ENCODE measurements at places on chromosomes 11 and 22.
A peak's percentile ranks its signal among the peaks of the same experiment; 100 is the strongest.

GRCh38 chr11:121391914-121392313 is 60.2 kb upstream of the SORL1 start:
- peak; percentile 60 for DNase-seq

DNA sequence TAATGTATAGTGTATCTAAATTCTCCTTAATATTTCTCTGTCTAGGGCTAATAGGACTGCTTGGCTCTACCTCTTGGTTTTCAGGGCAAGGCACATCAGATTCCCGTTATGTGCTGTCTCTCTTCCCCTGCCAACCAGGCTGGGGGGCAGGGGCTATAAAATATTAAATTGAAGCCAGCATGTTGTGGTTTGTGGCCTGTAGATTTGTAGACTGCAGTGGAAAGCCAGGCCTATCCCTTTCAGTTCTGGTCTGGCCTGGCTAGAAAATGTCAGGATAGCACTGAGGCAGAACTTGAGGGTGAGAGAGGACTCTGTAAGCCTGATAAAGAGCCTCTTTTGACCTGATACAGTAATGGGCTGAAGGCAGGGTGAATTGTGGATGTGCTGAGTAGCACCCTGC is 14.4 kb upstream of the GRK2 start:
- DNase-seq = no peak

DNA sequence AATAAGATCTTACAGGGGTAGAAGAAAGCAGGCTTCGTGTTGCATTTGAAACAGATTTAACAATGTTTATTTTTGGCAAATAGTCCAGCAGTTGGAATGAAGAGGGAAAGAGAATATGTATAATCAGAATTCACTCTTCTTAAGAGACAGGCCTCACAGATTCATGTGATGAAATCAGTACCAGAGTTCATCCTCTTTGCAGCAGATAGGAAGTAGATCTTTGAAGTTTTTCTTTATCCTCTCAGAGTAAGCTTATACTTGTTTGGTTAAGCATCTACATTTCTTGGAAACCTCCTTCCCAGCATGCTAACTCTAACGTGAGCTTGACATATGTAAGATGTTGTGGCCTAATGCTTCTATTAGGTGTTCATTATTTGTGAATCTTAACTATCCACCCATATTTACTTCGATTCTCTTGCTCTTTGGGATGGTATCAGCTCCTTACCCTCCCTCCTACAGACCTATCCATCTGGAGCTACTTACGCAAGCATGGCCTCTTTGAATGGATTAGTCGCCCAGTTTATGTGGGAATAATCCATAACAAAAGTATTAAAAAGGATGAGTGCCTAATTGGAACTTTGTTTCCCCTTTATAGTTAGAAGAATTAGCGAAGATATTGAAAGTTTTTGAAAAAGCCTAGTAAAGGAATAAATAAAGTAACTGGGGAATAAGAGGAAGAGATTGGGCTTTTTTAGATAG is 80.1 kb downstream of the PRMT3 start:
- DNase-seq = no peak

- DNase-seq = no peak
Measured at GRCh38 chr11:4092026-4092425, 2.6 kb upstream of the RRM1 start.

- no peak for DNase-seq
Measured at GRCh38 chr11:87974797-87975196, 200.4 kb downstream of the RAB38 start.

DNA sequence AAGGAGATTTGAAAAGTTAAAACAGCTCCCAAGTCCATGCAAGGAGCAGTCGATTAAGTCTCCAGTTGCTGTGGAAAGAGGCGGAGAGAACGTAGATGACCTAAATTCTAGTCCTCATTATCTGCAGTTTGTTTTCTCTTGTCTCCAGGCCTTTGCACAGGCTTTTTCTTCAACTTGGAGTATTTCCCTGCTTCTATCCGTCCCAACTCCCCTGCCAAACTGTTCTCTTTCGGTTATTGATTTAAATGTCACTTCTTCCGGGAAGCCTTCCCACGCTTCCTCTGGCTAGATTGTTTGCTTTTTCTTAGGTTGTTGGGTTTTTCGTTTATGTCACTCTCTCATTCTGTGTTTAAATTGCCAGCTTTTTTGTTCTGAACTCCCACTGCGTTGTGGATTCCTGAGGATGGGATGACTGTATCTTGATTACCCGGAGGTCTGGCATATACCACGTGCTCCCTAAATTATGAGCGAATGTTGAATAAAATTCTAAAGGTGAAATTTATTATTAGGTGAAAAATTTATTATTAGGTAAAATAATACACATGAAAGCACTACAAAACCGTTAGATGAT is 463 bp downstream of the TMEM126B start:
- DNase-seq = no peak

DNA sequence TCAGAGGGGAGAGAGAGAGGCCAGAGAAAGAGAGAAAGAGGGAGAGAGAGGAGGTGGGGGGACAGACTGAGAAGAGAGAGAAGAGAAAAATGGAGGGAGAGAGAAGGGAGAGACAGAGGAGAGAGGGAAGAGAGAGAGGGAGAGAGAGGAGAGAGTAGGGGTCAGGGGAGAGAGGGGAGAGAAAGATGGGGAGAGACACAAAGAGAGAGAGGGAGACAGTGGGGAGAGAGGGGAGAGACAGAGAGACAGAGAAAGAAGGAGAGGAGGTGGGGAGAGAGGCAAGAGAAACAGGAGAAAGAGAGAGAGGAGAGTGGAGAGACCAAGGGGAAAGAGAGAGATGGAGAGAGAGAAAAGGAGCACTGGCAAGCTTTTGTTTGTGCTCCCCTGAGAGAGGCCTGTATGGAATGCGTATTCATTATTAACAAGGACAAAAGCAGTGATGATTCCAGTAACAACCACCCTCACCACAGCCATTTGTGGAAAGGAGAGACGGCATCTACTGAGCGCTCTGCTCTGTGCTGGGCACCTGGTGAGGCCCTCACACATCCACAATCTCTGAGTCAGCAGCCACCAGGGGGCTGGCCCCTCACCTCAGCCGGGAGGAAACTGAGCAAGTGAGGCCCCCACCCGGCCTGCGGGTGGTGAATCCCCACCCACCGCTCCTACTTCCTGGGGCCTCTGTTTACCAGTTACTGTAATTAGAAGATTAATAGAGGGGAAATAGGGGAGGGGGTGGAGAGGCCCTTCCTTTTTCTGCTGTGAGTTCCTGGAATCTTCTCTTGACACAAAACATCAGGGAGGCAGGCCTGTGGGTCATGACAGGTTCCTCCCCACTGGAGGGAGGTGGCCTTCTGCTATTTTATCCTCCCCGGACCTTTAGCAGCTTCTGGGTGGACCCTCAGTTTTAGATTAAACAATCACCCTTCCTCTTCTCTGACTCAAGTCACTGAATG is 14.6 kb upstream of the MIAT start:
- no peak for DNase-seq

GRCh38 chr11:83192606-83193245 is 786 bp upstream of the ANKRD42 start:
- DNase-seq = no peak

DNA sequence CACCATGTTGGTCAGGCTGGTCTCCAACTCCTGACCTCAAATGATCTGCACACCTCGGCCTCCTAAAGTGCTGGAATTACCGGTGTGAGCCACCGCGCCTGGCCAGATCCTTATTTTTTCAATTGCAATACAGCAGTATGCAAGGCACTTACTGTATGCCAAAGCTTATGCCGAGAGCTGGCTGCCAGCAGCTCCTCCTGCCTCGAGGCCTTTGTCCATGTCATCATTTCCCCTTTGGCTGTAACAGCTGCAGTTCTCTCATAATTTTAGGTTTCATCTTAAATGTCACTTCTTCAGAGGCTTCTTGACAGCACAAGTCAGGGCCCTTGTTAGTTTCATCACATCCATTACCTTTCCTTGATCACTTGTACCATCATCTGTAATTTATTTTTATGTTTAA is 1.5 kb upstream of the SREBF2 start:
- no peak for DNase-seq

DNA sequence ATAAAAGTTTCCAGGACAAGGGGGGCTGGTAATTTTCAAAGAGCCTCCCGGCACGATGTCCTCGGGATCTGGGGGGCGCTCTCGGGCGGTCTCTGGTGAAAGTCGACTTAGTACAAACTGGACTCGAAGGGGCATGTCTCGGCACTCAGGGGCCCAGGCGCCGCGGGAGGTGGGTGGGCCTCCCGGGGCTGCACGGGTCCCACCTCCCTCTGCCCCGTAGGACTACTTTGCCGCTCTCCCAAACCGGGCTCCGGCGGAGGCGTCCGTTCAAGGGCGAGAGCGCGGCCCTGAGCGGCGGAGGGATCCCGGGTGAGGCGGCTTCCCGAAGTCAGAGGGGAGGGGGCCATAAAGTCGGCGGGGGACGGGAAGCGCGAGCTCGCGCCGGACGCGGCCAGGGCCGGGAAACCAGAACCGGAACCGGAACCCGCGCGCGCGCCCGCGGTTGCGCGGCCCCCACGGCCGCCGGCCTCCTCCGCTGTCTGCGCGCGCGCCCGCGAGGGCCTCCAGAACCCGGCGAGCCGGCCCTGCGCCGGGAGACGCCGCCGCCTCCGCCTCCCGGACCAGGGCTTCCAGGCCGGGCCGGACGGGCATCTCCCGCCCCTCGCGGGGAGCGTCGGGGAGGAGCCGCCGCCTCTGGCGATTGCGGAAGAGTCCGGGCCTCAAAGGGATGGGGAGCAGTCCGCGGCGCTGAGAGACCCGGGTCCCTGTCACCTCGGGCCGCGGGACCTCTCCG is at the start of gene ARHGEF12:
Gene ARHGEF12, plus strand, starts transcription at position 506 of the 733 bp plus-strand sequence. CDS start 831 bp downstream, outside the sequence.
- DNase-seq = peak; percentile 80

GRCh38 chr11:7473717-7474116 is 11.6 kb upstream of the OLFML1 start:
- no peak for DNase-seq

DNA sequence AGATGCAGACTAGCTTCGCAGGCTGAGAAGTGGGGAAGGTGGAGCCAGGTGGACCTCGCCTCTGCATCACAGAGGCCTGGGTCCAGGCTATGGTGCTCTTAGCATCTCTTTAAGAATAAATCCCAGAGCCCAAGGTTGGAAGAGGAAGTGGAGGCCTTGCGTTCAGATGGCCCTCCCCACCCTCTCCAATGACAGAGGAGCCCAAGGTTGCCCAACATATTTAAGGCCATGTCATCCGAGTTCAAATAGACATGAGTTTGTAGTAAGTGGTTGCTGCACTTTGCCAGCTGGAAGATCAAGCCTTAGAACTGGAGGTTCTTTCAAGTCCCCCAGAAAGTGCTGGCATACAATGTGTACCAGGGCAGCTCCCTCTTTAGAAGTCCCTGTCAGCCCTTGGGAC is 47.1 kb upstream of the HORMAD2 start:
- no peak for DNase-seq

DNA sequence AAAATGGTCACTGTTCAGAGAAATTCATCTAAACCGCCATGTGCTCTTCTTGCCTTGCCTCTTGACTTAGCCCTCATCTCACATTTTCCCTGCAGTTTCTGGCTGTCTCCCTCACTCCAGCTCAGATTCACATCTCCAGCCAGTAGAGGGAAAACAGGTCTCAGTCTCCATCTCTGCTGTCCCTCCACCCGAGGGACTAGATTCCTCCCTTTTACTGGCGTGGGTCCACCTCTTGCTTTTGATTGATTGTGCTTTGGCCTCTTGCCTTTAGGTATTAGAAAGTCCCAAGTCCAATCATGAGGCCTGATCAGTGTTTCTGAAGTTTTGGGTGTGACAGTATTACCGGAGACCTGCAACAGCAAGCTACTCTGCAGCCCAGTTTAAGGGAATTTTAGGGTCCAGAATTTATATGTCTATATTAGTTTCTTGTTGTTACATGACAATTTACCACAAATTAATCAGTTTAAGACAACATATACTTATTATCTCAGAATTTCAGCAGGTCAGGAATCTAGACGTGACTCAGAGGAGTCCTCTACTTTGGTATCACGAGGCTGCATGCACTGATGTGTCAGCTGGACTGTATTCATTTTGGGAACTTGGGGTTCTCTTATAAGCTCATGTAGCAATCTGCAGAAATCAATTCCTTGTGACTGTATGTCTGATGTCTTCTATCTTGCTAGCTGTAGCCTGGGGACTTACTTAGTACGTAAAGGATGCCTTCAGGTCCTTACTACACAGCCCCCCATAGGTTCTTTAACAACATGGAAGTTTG is 805.2 kb upstream of the CCDC90B start:
- DNase-seq = no peak

- DNase-seq = no peak
Measured at GRCh38 chr11:72716290-72716689, 35.9 kb downstream of the ARAP1 start.

DNA sequence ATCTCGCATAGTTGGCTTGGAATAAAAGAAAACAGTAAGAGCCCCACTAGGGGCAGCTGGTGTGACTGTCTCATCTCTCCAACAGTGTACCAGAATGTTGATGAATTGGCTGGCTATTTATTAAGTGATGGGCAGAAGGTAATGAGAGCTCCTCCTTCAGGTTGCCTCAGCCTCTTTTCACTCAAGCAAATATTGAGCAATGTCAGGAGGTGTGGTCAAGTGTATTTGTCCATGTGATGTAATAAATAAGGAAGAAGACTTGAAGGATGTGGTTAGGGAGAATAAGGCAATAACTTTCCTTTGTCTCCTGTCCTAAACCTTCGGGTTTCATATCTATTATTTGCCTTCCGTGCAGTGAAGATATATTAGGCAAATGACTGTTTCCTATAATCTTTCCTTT is at the start of gene TCN1:
Gene TCN1, minus strand, starts transcription at position 91 of the 400 bp plus-strand sequence. Its CDS starts 17 bp downstream, at position 74.
- DNase-seq = peak; percentile 47

DNA sequence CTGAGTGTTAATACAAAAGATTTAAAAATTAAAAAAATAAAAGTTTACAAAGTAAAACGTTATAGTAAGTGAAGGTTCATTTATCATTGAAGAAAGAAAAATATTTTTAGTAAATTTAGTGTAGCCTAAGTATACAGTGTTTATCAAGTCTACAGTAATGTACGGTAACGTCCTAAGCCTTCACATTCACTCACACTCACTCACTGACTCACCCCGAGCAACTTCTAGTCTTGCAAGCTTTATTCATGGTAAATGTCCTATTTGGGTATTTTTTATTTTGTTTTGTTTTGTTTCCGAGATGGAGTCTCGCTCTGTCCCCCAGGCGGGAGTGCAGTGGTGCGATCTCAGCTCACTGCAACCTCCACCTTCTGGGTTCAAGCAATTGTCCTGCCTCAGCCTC is 8.8 kb downstream of the CASTOR1 start:
- no peak for DNase-seq

GRCh38 chr11:27902981-27903624 is 202.8 kb upstream of the BDNF start:
- DNase-seq = peak; percentile 85

- peak; percentile 76 for DNase-seq
Measured at GRCh38 chr11:36510594-36510942, 496 bp upstream of the TRAF6 start.

GRCh38 chr11:2589538-2589934 is 110.3 kb downstream of the KCNQ1OT1 start:
- no peak for DNase-seq

- no peak for DNase-seq
Measured at GRCh38 chr11:69293087-69293486, 868 bp upstream of the MYEOV start.

- no peak for DNase-seq
Measured at GRCh38 chr11:75347781-75348566, 3.5 kb downstream of the ARRB1 start.

- DNase-seq = no peak
Measured at GRCh38 chr11:128592454-128592853, 5.1 kb upstream of the ETS1 start.

- no peak for DNase-seq
Measured at GRCh38 chr22:49259839-49260615, 567.6 kb downstream of the BRD1 start.

Measured in foreskin keratinocyte (primary cell).